ENCODE measurements at places on chromosomes 1 and 21.
A peak's percentile ranks its signal among the peaks of the same experiment; 100 is the strongest.

DNA sequence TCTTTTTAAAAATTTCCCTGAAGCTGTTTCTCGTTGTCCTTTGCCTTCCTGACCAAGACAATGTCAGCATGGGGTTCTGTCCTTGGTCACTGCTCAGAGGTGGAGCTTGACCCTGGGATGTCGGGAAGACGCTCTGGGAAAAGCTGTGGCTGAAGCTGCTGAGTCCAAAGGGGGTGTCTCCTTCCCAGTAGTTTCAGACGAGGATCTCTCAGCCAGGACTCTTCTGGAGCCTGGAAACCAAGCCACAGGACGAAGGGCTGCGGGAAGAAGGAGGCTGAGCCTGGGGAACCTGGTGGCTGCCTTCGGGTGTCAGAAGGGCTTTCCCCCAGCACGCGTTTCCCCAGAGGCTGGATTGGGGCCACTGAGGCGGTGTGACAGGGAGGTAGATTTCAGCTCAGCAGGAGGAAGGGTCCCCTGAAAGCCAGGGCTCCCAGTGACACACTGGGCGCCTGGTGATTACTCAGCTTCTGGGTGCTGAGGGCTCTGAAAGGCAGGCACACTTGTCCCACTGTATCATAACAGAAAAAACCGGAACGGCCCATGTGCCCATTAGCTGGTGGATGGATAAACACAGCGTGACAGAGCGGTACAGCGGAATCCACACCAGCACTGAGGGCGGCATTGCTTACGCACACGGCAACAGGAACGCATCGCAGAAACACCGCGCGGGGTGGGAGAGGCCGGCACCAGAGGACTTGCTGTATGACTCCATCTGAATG, 5.0 kb upstream of the KRTAP12-1 start:
- no peak for DNase-seq

- no peak for DNase-seq
Observed at GRCh38 chr1:178536844-178537371, 24.0 kb downstream of the TEX35 start.

GRCh38 chr1:205410581-205411298, 11.1 kb downstream of the LEMD1 start:
- DNase-seq, result no peak

GRCh38 chr21:32756096-32756495, 15.5 kb downstream of the PAXBP1 start:
- DNase-seq, result no peak

- no peak for DNase-seq
Observed at GRCh38 chr1:60111118-60111517, 37.5 kb upstream of the C1orf87 start.

DNA sequence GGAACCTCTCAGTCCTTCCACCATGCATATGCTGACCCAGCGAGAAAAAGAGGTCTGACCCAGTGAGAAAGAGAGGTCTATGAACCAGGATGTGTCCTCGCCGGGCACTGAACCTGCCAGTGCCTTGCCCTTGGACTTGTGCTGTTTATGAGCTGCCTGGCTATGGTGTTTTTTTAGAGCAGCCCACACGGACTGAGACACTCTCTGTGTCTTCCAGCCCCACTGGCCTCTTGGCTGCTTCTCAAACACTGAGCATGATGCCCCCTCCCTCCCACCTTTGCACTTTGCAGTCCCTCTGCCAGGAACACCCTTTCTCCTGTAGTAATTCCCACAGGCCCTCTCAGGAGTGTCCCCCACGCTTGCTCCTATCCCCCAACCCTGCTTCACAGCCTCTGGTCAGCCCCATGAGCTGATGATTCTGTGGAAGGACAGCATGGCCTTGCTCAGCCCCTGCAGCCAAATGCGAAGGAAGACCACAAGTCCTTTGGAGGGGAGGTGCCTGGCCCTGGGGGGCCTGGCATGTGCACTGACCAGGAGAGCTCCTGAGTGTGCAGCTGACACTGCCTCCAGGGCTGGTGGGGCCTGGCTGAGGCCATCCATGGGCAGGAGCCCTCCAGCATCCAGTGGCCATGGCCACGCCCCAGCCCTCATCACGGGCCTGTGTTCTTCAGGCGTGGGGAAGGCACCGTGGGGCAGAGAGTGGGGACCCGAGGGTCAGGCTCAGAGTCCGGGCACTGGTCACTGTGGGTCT, 23.8 kb downstream of the WNT3A start:
- no peak for DNase-seq

DNA sequence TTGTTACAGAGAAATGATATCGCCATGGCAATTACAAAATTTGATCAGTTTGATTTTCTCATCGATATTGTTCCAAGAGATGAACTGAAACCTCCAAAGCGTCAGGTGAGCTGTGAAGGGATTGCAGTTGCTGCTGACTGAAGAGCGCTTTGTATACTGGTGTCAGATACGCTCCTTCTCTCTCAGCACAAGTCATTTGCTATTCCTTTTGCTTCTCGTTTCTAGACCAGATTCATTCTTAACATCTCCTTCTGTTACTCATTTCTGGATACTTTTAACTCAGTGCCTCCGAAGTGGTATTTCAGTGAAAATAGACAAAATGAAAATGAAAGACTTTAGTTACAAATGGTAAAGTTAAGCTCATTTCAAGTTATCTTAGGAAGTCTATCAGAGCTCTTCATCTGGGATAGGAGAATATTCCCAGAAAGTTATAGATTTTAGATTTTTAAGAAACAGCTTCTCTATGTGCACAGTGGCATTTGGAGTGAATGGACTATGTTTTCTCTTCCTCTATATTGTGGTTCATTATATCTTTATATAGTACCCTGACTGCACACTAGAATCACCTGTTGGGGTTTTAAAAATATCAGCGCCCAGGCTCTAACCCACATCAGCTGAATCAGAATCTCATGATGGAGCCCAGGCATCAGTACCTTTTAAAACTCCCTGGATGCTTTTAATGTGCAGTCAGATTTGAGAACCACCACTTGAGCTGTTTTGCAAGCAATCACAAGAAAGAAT, 30.3 kb upstream of the KCNQ4 start:
- peak; percentile 61 for DNase-seq

GRCh38 chr1:27353166-27353565, 11.3 kb downstream of the SYTL1 start:
- DNase-seq, result no peak

- no peak for DNase-seq
Observed at GRCh38 chr1:100231721-100232120, 17.9 kb downstream of the DBT start.

DNA sequence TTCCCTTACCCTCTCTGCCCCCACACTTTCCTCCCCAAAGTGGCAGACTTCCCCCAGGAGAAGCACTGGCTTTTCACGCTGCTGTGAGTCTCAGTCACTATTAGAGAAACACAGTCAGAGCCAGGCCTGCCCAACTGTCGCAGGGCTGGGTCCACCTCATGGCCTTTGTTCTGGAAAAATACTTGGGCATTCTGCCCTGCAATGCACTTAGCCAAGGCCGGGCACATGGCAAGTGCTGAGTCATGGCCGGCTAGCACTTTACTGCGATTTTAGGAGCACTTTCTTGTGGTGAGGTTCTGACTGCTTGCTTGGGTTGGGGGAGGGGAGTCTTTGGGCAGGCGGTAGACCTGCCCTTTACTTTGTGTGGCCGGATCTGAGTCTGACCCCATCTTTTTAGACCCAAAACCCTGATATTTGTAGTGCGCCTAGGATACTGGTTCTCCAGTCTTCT, 7.7 kb downstream of the EPHX1 start:
- DNase-seq, result no peak

GRCh38 chr1:22853651-22854185, 118.9 kb downstream of the LACTBL1 start:
- no peak for DNase-seq

GRCh38 chr1:26785611-26786436, 1.9 kb upstream of the PIGV start:
- no peak for DNase-seq

DNA sequence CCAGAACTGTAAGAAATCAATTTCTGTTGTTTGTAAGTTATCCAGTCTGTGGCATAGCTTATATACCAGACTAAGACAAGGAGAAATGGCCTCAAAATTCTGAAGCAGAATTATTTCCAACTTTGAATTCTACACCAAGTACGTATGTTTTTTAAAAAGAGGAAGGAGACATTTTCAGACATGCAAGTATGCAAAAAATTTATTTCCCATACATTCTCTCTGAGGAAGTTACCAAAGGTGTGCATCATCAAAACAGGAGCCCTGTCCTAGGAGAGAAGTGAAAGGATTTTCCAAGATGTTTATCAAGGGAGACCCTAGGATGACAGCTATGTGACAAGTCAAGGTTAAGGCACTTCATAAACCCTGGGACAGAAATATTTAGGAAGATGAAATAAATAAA, 49.3 kb upstream of the RABGAP1L start:
- no peak for DNase-seq

GRCh38 chr1:200891774-200892157, 2.9 kb upstream of the INAVA start:
- DNase-seq, result no peak
